ENCODE measurements at places on chromosomes 4 and X.

DNA sequence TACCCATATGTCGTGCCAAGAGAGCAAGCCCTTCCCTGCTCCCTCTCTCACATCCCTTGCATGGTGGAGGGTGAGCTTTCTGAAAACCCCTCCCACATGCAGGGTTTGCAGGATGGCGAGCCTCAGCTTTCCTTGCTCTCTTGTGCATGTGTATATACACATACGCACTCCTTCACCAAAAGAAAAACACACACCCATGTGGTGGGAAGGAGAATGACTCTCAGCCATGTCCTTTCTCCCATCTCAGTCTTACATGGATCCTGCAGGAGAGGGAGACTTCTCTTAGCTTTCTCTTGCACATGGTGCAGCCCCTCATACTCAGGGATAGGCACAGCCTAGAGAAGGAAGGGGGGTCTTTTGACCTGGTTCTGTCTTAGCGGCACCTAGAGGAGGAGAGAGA lies 81.1 kb downstream of the CLCN5 start:
- DNase-seq, result no peak

DNA sequence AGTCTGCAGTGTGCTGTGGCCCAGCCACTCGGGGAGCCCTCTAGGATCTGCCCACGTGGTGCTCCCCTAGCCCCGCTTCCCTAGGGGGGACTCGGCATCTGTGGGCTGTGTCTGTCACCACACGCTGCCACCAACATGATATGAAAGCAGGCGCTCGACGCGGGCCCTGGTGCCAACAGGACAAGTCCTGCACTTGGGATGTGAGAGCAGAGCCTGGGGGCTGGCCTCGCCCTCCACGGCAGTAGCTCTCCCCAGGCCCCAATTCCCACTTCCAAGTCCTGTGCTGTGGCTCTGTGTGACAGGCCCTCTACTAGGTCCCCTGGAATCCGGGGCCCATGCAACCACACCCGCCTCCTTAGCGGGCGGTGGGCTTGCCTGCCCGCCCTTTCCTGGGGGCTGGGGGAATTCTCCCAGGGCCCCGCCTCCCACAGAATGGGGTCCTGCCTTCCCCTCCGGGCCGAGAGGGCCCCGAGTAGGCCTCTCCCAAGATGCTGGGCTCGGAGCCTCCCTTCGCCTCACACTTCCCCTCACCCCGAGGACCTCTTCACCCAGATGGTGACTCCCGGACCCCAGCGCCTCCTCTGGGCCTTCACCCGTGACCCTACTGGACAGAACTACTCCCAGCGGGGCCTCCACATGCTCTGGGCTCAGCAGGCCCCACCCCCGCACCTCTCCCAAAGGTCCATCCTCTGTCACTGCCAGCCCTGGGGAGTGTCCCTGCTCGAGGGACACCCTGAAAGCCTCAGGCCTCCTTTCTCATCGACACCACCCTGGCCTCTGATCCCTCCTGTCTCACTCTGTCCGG lies 11.2 kb downstream of the LRPAP1 start:
- no peak for DNase-seq

DNA sequence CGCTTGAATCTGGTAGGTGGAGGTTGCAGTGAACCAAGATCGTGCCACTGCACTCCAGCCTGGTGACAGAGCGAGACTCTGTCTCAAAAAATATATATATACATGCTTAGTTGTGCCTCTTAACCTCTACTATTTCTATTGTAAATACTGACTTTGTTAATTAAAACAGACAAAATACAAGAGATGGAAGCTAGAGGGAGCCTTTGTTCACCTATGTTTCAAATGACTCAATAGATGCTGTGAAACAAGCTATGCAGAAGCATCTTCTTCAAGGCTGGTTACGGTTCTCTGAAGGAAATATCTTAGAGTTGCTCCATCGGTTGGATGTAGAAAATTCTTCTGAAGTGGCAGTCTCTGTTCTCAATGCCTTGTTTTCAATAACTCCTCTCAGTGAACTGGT lies 6.2 kb downstream of the NCAPG start:
- peak; percentile 17 for DNase-seq

DNA sequence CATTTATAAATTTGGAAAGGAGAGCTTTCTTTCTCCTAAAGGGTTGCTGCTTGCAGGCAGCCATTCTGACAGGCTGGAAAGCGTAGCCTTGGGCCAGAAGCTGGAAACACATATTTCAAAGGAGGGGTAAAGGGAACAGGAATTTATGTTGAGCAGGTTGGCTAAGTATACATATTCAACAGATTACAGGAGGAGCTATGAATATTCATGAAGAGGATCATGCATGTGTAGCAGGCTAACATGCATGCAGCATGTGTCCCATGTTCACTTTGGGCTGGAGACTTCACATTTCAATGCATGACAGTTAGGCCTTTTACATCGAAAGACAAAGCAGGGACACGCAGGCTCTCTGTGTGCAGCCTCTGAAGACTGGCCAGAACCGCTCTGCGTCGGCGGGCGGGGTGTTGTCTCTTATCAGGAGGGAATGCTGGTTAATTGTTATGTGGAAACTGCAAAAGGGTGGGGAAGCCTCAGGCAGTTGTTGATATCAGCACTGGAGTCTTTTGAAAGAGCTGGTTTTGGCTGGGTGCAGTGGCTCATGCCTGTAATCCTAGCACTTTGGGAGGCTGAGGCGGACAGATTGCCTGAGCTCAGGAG lies 31.5 kb downstream of the CASP3 start:
- DNase-seq, result no peak

- DNase-seq, result no peak
These were observed 53.6 kb downstream of the SLC7A11 start for GRCh38 chr4:138188406-138189084.

DNA sequence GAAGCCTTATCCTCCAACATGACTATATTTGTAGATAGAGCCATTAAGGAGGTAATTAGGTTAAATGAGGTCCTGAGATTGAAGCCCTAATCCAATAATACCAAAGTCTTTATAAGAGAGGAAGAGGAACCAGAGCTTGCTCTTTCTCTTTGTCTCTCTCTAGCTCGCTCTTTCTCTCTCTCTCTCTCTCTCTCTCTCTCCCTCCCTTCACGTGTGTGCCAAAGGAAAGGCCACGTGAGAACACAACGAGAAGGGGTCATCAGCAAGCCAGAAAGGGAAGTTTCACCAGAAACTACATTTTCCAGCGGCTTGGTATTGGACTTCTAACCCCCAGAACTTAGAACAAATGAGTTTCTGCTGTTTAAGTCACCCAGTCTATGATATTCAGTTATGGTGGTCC lies 1540.5 kb downstream of the C4orf33 start:
- DNase-seq, result no peak

- no peak for DNase-seq
These were observed 305.9 kb downstream of the AFF2 start for GRCh38 chrX:148806145-148806870.

DNA sequence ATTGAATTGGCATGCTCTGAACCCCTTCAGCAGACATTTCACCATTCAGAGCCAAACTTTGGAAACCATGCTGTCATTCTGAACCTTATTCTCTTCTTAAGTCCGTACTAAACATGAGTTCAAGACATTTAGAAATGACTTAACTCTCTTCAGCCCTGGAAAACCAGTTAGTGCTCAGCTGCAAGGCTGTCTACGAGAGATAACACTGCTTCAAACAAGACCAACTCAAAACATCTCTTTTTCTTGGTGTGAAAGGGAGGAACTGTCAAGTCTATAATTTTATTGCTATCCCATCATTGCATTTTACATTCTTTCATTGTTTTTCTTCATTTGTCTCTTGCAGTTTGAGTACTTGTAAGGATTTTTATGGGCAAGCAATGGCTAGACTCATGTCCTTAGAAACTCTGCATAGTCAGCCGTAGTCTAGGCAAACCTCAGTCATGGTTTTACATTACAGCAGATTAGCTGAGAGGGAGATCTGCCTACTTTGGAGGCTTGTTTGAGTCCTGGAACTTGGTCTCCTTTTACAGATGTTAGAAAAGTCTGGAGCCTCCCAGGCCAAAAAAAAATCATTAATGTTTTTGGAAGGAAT lies 120.6 kb upstream of the JADE1 start:
- no peak for DNase-seq

DNA sequence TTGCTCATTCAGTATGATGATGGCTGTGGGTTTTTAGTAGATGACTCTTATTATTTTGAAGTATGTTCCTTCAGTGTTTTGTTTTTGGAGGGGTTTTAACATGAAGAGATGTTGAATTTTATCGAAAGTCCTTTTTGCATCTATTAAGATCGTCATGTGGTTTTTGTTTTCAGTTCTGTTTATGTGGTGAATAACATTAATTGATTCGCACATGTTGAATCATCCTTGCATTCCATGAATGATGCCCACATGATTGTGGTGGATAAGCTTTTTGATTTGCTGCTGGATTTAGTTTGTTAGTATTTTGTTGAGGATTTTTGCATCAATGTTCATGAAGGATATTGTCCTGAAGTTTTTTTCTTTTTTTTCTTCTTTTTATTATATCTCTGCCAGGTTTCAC lies 347.4 kb upstream of the EPHA5 start:
- DNase-seq, result no peak

DNA sequence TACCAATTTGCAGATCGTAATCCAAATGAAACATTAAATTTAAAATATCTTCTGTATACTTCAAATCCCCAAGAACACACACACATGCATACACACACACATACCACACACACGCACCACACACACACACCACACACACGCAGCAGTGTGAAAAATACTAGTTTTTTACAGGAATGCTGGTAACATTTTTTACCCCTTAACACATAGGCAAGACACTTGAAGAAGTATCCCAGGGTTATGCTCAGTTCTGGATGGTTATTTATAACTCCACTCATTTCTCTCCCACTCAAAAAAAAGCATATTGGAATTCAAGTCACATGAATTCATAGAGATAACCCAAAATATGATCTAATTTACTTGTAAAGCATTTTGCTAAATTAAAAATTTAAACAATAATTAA lies 325.5 kb upstream of the SLC7A11 start:
- no peak for DNase-seq

- no peak for DNase-seq
These were observed 314 bp downstream of the P2RY8 start for GRCh38 chrX:1536712-1537030.

DNA sequence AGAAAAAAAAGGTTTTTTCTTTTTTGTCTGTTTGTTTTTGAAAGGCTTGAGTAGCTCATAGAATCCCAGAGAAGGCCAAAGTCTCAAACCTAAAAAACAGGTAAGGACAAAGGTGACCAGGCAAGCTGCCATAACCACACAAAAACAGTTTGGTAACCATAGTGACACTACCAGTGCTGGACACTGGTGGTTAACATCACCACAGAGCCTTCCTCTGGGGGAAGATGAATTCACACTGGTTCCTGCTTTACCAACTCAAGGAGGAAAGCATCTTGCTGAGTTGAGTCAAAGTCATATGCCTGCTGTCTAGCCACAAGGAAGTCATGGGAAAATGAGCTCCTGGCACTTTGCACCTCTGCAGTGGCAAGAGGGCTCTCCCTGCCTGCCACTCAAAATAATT lies 32.5 kb downstream of the IDS start:
- DNase-seq, result no peak

DNA sequence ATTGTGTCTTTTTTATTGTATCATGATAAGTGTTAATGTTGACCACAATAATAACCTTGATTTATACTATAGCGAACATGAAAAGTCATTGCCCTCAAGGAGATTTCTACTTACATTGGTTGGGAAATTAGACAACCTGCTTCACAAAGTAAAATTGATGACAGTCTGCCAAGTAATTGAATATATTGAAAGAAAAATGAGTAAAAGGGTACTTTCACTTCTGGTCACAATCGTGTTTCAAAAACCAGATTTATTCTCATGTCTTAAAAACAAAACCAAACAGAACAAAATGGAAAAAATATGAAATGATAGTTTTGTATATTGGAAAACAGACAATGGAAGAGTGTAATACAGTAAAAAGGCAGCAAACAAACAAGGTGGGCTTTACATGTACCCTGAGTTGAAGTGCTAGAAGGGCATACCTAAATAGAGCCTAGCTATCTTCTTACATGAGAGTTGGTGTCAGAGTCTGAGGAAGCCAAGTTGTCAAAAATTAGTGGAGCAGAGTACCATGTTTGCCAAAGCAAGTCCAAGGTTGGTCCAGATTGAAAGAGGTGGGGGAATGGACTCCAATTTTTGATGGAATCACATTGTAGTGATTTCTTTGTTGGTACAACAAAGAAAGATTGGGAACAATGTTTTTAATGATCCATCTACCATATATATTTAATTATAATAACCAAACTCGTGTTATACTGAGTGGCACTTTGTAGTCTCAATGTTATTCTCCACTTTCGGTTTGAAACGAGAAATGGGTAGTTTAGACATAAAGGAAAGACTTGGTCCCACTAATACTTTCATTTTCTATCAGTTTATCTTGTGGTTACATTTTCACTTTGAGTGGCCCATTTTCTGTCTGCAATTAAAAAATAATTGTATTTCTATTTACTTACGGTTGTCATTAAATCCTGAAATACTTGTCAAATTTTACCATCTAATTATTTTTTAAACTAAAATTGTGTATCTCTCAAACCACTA lies 775.6 kb downstream of the STIM2 start:
- no peak for DNase-seq

DNA sequence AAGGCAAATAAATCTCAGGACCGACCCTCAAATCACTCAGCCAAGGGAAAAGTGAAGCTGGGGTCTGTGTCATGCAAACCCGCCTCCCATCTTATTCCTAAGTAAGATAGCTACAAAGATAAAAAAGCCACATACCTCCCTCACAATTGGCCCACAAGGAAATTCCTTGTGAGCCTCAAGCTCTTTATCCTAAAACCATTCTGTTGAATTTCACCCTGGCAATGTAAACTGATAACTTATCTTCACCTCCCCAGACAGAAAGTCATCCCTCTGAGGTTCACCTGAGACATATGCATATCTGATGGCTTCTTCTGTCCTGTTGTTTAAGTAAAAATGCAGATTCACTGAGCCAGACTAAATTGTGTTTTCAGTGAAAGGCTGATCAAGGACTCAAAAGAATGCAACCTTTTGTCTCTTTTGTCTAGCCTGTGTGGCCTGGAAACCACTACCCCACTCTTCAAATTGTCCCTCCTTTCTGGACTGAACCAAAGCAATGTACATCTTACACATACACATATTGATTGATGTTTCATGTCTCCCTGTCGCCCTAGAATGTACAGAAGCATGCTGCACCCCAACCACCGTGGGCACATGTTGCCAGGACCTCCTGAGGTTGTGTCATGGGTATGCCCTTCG lies 91.3 kb downstream of the MFAP3L start:
- no peak for DNase-seq

DNA sequence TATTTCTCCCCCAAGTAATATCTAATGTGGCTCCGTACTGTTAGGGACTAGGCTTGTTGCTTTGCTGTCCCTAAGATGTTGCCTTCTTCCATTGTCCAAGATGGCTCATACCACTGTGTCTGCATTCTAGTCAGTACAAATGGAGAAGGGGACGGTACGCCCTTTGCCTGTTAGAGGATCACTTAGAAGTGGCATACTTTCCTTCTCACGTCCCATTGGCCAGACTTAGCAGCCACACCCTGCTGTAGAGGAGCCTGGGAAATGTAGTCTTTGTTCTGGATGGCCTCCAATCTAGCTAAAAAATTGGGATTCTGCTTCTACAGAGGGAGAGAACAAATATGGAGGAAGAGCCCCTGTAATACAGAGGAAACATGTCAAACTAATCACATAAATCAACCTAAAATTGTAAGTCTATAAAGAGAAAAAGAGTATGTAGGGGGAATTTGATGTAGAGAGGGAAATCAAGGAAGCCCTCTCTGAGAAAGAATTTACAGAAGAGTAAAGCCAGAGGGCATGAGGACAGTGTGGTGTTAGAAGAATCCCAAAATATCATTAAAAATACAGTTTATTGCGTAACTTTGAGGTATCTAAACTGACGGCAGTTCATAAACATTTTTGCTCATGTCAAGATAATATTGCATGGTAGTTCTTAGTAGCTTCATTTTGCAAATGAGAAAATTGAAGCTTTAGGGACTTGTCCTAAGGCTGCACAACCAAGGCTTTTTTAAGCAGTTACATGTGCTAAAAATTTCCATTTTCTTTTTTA lies 15.1 kb downstream of the PRIMPOL start:
- no peak for DNase-seq
